ENCODE measurements at places on chromosomes 11 and 22.
A peak's percentile ranks its signal among the peaks of the same experiment; 100 is the strongest.

- peak; percentile 50 for DNase-seq
These were observed 7.1 kb downstream of the USP18 start for GRCh38 chr22:18156878-18157713.

DNA sequence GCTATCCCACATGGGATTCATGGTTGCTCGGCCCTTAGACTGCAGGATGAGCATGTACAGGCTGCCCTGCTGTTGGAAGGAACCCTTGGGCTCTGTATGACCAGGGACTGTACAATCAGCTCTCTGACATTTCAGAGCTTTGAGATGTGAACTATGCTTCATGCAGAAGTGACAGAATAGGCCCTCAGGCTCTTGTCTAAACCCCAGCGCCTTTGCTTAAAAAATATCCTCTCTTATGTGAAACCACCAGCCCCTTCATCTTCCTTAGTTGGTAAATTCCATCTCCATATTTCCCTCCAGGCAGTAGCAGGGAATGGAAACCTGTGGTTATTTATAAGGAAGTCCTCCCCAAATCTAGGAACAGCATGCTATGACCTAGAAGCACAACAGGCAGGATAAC lies 78.9 kb upstream of the PLET1 start:
- no peak for DNase-seq

DNA sequence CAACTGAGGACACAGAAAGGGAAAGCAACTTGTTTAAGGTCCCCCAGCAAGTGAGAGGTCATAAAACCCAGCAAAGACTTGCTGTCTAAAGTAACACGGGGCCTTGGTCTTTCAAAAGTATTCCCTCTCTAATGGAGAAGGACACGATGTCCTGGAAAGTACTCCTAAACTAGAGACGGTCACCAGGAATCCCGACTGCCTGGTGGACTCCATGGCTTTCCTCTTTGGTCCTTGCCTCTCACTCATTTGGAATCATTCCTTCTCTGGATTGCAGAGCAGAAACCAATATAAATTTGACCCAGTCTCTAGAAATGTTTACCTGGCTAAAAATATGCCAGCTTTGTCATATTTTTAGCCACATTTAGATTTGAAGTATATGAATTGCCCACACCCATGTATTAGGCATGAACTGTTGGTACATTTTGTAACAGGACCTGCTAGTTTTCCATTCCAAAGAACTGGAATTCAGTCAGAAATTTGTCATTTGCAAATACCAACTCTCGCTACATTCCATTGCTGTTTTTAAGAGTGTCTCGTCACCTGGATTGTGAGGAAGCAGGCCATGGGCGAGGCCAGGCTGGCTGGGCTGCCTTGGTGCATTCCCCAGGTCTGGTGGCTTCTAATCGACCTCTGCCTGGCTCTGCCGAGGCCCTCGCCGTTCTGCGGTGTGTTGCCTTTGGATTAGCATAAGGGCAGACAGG lies 12.9 kb downstream of the NAV2 start:
- DNase-seq = no peak

- no peak for DNase-seq
These were observed 9.7 kb upstream of the EFCAB6 start for GRCh38 chr22:43821606-43822425.

GRCh38 chr11:7775689-7776088 lies 21.1 kb downstream of the OR5P2 start:
- no peak for DNase-seq

DNA sequence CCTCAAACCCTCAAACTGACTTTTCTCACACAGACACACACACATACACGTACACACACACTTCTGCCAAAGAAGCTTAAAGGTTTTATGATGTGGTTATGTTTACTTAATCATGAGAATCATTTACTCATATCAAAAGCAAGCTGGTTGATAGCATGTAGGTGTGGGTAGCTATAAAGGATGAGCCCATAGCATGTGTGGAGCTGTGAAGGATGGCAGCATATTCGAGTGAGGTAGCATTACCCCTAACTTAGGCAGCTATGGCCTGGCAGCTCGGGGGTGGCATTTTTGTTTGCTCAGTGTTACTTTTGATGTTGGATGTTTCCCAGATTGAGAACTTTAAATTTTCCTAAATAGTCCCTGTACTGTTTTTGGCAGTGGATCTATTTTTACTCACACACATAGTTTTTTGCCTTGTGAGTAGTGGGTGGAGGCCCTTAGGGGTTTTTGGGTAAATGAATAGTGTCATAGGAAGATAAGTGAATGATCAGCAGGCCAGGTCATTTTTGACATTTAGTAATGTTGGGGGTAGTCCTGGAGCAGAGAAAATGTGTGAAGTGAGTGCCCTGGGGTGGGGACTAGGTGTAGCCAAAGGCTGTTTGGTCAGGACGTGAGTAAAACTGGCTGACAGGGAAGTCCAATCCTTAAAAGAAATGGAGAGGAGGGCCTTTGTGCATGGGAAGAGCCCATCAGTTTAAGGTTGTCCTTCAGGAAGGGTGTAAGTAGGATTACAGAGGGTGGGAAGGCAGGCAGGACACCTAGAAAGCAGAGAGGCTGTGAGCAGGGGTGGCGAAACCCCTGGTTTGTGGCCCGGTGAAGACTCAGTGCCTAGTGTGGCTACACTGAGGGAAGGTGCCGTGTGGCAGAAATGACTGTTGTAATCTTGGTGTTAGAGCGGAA lies 7.1 kb downstream of the YWHAH start:
- no peak for DNase-seq

DNA sequence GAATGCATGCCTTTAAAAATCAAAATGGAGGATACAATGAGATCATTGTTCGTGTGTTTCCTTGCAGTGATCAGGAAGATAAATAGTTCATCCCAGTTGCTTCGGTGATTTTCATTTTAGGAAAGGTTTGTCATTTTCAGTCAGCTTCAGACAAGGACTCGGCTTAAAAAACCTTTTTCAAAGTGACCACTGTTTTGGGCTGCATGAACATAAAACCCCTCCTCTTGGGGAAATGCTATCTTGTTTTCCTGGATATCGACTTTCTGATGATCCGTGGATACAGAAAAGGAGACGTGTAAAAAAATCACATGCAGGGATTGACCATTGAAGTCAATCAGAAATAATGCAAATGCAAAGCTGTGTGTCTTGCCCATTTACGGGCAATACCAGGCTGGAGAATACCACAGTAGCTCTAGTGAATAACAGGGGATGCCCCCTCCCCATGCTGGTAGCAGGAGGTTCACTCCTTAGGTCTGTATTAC lies 146.8 kb downstream of the MAML2 start:
- DNase-seq = no peak

DNA sequence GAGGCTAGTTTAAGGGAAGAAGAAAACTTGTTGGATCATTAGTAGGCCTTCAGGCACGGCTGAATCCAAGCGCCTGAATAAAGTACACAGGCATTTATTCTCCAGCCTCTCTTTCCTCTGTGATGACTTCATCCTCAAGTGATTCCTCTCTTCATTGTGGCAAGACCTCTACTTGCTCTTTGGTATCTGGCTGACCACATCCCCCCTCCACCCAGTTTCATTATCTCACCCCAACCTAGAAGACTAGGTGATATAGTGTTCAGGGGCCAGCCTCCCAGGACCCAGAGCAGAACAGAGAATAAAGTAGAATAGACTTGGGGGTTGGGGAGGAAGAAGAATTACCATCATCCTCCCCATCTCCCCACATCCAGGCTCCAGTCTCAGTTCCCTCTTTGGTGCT lies 189.3 kb downstream of the MIAT start:
- no peak for DNase-seq

GRCh38 chr11:16034074-16034473 lies 322.3 kb downstream of the SOX6 start:
- DNase-seq = no peak

GRCh38 chr22:42696331-42696967 lies 24.2 kb downstream of the A4GALT start:
- DNase-seq = no peak

GRCh38 chr11:131486100-131486499 lies 115.7 kb downstream of the NTM start:
- no peak for DNase-seq

DNA sequence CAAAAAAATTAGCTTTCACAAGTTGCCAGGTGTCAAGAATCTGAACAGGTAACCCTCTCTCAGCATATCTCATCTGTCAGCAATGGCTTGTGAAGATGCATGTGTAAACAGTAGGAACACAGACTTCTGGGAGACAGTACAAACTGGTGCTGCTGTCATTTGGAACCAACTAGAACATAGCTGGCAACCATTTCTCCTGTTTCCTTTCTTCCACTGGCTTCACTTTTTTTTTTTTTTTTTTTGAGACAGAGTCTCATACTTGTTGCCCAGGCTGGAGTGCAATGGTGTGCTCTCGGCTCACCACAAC lies 2.1 kb upstream of the PIK3C2A start:
- DNase-seq = no peak

GRCh38 chr11:88208745-88209144 lies 33.5 kb upstream of the RAB38 start:
- DNase-seq = no peak

DNA sequence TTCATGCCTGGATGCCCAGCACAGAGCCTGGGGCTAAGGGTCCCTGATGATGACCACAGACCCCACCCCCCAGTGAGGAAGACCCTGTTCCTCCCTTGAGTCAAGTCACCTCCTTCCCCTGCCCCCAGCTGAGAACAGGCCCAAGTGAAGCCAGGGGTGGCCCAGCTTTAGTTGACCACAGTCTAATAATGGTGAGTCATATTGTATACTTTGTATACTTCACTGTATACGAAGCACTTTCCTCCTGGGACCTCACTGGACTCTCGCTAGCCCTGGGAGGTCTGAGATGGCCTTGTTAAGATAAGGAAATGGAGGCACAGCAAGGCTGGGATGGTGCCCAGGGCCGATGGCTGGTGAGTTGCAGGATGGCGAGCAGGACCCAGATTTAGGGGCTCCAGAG lies 3.7 kb upstream of the FLRT1 start:
- DNase-seq = no peak

DNA sequence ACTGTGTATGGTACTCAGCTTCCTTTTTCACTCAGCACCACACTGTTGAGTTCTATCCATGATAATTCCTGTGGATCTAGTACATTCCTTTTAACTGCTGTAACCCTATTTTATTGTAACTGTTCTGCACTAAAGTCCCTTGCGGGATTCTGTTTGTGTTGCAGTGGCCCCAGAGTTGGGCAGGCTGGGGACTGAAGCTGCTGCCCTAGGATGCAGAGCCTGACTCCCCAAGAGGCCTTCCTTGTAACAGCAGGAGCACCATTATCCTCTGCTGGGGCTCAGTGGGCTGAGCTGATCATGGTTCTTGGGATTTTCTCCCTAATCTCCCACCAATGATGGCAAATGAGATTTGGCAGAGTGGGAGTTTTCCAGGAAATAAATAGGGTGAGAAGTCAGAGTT lies 77.7 kb downstream of the CABIN1 start:
- no peak for DNase-seq

DNA sequence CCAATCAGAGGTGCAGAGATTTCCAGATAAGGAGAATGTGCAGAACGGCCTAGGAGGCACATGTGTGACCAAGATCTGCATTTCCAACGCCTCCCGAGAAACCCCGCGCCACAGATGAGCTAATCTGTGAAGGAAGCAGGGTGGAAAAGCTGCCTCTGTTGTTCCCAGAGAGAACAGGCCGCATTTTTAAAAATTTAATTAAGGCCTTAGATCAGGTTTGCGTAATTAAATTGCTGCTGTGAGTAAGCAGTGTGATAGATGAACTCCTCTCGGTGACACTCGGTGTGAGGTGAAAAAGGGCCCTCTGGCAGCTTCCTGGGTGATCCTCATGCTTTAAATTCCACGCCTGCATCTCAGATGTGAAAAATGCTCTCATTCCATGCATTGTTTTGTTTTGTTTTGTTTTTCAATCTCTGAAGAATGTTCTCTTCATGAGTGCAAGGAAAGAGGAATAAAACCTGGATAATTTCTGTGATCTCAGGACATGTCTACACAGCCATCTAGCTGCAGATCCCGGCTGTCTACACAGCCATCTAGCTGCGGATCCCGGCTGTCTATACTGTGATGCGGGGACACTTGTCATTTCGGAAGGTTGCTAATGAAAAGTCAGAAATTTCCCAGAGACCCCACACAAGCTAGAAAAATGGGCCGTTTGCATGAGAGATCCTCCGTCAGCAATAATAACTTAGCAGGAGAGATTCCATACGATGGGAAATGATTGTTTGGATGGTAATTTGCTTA lies 1398.9 kb downstream of the BRD1 start:
- DNase-seq = no peak

- DNase-seq = no peak
These were observed 566.9 kb upstream of the ANO5 start for GRCh38 chr11:21625982-21626381.

DNA sequence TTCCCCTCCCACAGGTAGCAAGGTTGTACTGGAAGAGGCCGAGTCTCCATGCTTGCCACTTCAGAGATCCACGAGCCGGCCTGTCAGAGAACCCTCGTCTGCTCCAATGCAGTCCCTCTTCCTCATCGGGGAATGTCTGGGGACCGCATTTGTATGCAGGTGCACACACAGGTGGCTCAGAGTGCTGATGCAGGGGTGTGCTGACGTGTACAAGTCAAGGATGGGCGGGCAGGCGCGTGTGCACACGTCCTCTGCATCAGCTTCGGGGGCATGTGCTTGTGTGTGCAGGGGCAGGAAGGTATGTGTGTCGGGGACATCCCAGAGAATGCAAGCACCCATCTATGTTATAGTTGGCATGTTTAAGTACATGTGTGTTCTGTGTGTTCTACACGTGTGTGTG lies 49.4 kb downstream of the ELFN2 start:
- DNase-seq = no peak

DNA sequence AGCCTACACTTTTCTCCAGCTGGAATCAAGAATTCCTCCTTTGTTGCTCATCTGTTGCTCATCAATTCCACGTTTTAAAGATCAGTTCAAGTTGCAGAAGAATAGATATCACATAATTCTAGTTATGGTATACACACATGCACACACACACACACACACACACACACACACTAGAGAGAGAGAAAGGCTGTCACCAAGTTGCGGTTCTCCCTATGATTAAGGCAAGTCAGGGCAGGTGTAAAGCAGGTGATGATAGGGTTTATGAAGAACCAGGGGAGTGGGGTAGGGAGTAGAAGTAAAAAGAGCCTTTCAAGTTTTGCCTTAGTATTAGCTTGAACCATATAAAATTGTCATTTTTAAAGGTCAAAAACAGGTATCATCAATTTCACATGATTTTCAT lies 31.7 kb upstream of the TMPRSS4 start:
- no peak for DNase-seq

- no peak for DNase-seq
These were observed 90.3 kb downstream of the SNX19 start for GRCh38 chr11:130825983-130826382.

Measured in T-helper 1 cell (primary cell).